ENCODE measurements at places on chromosomes 12 and 14.

- no peak for DNase-seq
Observed at GRCh38 chr12:19095756-19096480, 33.6 kb upstream of the PLEKHA5 start.

DNA sequence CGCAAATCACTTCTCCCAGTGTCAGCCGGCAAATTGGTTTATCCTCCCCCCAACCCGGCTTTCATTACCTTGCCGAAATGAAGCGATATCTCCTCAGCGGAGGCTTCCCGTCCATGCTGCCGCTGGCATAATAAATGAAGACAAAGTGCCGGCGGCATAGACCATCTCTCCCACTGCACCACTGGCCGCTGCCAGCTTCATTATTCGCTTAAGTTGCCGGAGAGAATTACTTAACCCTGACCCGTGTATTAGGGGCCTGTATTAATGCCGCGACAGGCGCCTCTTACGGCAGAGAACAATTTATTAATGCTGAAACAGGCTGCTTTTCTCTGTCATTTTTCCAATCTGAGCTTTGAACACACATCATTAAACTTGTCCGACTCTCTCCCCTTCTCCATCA lies 17.5 kb upstream of the GPATCH2L start:
- DNase-seq, result no peak

- DNase-seq, result no peak
Observed at GRCh38 chr12:50218386-50218785, 51.2 kb upstream of the CERS5 start.

DNA sequence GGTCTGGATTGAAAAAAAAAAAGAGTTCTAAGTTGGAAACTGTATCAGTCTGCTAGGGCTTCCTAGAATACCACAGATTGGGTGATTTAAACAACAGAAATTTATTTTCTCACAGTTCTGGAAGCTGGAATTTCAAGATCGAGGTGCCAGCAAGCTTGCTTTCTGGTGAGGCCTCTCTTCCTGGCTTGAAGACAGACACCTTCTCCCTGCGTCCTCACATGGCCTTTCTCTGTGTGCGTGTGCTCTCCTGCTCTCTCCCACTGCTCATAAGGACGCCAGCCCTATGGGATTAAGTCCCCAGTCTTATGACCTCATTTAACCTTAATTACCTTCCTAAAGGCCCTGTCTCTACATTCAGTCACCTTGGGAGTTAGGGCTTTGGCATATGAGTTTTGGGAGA lies 215.5 kb downstream of the PIK3C2G start:
- DNase-seq, result no peak

GRCh38 chr12:129190827-129191226 lies 337.5 kb downstream of the GLT1D1 start:
- no peak for DNase-seq

DNA sequence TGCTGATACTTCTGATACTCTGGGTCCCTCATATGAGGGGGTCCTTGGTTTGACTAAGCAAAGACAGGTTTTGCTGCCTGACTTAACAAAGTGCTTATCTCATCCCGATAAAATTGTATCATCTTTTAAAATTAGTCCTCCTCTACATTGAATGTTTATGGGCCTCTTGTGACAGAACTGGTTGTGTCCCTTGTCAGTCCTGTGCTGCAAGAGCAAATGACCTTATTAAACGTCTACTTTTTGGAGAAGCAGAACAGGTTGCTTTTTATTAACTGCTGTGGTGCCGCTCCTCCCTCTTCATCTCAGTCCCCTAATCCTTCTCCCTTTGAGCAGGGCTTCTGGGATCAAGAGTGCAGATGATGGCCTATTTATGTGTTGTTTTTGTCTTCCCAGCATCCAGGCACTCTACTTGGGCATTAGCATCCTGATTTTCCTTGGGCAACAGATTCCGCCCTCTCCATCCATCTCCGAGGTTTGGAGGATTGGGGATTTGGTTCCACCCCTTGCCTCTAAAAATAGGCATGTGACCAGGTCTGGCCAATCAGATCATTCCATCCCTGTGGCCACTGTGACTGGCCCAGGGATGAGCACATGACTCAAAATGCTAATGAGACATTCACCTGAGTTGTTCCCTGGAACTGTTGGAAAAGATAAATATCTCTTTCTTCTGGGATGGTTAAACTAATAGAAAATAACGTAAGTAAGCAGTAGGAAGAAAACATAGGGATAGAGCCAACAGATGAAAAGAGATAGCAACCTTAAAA lies 2.9 kb upstream of the DENR start:
- DNase-seq, result no peak

DNA sequence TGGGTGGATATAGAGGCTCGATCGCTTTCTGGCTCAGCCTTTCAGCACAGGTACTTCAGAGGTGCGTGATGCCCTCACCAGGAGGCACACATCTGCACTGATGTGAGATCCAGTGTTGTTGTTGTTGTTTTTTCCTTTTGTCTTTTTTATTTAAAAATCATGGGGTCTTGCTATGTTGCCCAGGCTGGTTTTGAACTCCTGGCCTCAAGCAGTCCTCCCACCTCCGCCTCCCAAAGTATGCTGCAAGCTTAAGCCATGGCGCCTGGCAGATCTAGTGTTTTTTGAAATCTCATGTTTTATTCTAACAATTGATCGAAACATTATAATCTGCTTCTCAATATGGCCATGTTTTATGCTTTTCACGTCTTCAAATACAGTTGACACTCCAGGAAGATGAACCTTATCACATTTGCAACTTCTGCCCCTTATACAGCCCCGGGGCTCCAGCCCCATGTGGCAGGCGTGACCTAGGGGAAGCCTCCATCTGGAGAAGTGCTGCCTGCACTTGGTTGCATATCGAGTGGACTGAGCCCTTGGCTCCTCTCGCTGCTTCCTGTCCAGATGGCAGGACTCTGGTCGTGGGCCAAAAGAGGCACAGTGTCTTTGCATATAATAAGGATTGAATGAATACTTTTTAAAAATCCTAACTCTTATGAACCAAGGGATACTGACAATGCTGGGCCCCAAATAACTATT lies 71.7 kb downstream of the TRAF3 start:
- no peak for DNase-seq

DNA sequence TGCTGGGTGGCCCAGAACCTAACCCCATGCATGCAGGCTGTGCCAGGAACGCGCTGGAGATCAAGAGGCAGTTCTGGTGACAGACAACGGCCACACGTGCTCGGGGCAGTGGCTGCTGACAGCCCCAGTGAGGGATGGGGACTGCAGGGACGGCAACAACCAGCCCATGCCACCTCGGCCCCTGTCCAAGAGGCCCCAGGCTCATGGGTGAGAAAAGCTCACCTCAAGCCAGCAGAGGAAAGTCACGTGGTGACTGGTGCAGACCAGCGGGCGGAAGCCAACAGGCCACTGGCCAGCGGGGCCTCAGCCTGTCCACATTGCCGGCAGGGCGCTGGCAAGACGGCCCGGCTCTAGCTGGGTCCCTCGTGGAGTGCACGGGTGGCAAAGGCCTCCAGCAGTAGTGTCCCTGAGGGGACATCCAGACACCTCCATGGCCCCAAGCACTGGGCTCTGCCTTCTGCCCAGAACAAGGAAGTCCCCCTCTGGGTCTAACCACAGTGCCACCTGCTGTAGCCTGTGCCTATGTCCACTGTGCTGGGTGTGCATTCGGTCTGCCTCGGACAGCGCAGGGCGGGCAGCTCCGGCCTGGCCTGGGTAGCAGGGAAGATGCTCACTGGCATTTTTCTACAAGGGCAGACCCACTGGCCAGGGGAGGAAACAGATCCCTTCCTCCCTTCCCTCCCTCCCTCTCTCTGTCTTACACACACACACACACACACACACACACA lies 134.1 kb downstream of the NCOR2 start:
- DNase-seq, result no peak

GRCh38 chr12:65511134-65511834 lies 232.8 kb downstream of the MSRB3 start:
- DNase-seq, result no peak

- peak; percentile 48 for DNase-seq
Observed at GRCh38 chr12:106248312-106248845, 559 bp upstream of the CKAP4 start.

GRCh38 chr14:61672796-61673195 lies 22.5 kb upstream of the HIF1A start:
- DNase-seq, result no peak

- DNase-seq, result no peak
Observed at GRCh38 chr14:104378698-104379113, 200.9 kb upstream of the C14orf180 start.

DNA sequence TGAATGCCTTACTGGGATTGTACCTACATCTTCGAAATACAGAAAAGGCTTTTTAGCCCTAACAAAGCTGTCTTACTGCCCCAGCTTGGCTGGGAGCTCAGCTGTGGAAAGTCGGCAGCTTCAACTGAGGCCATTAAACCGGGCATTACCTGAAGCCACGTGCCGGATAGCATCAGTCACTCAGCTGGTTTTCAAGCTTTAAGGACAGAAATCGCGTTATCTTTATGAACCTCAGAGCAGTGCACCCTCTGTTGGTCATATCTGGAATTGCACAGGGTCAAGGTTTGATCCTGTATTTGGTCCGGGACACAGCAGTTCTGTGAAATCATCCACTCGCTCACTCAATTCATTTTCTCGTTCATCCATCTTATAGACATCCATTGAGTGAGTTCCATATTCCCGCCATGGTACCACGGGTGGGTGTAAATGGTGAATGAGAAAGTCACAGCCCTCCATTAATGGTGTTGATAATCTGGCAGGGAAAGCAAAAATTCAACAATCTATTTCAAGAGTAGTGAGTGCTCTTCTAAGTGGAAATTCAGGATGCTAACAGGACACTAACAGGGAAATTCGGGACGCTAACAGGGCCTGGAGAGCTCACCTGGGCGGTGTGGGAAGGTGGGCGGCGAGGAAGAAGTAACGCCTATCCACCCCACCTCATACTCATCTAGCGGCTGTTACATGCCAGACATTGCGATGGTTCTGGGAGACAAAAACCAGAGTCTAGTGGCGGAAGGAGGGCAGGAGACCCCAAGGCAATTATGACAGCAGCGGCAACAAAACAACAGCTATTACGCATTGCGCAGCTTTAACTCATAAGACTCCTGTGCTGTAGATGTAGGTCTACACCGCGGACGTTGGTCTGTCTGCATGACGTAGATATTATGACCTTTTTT lies 60.6 kb upstream of the TCL1A start:
- peak; percentile 60 for DNase-seq

- peak; percentile 76 for DNase-seq
Observed at GRCh38 chr14:104794099-104794498, 1.4 kb downstream of the AKT1 start.

GRCh38 chr14:74506411-74506851 lies 12.9 kb downstream of the ISCA2 start:
- no peak for DNase-seq

- no peak for DNase-seq
Observed at GRCh38 chr14:37813732-37814131, 218.3 kb downstream of the TTC6 start.

DNA sequence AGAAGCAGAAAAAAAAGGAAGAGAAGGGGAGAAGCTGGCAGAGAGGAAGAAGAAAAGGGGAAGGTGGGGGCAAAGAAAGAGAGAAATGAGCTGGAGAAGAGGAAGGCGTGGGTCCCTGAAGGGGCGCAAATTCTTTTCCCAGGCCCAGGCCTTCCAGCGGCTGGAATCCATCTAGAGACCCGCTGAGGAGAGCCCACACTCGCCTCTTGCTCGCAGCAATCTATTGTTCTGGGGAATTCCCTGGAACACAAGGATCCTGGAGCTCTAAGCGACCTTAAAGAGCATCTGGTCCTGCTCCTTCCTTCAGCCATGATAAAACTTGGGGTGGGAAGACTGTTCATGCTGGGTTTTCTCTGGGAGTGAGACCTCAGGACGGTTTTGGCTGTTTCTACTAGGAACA lies 41.2 kb upstream of the FKBP4 start:
- no peak for DNase-seq

Measured in activated naive CD8-positive, alpha-beta T cell treated with anti-CD3 and anti-CD28 coated beads, Interleukin-2, amount 50 U/mL, for 24 hours (primary cell).